IMR-90 (cell line): ENCODE measurements at places on chromosomes 13 and 19. TPM values are rescaled to one million over a fixed set of nuclear protein-coding genes. Genes with fewer than 3 reads are reported as not detected.

GRCh38 chr19:50669302-50670101, 20.3 kb downstream of the C19orf81 start:
- no peak overlapping the region for H3K4me3 ChIP-seq
- H3K27me3 ChIP-seq = peaks cover 57% of the 10 kb centered on the region
- peak; percentile 15 for DNase-seq
- H3K27ac ChIP-seq = no peak overlapping the region
- peaks cover 2% of the 10 kb centered on the region for H3K4me1 ChIP-seq
- H3K36me3 ChIP-seq = no peaks in the 10 kb centered on the region

- no peaks in the 10 kb centered on the region for H3K4me1 ChIP-seq
- no peaks in the 10 kb centered on the region for H3K27me3 ChIP-seq
- no peak for DNase-seq
- H3K36me3 ChIP-seq = no peaks in the 10 kb centered on the region
Measured at GRCh38 chr13:79590394-79590676, 109.4 kb downstream of the NDFIP2 start.

The AZU1 gene
- total RNA-seq = not detected in 2 replicates

The B3GNT8 gene
- total RNA-seq = under 0.01 and 0.36 TPM in 2 replicates

The FCER2 gene
- not detected in 2 replicates for total RNA-seq

The NLRP11 gene
- total RNA-seq = not detected in 2 replicates
